Psoas muscle (tissue), 8 donors: ENCODE measurements at places on chromosomes 5 and 9. TPM values are rescaled to one million over a fixed set of nuclear protein-coding genes. Genes with fewer than 3 reads are reported as not detected.

CD14 gene
- polyA plus RNA-seq, result 9.0 TPM

DBH gene
- polyA plus RNA-seq, result 0.04 TPM

GRCh38 chr9:132497731-132498130, 84.7 kb upstream of the BARHL1 start:
- DNase-seq, result no peak

- DNase-seq, result no peak
Measured at GRCh38 chr5:11104651-11105112, 343.6 kb upstream of the DAP start.

DNA sequence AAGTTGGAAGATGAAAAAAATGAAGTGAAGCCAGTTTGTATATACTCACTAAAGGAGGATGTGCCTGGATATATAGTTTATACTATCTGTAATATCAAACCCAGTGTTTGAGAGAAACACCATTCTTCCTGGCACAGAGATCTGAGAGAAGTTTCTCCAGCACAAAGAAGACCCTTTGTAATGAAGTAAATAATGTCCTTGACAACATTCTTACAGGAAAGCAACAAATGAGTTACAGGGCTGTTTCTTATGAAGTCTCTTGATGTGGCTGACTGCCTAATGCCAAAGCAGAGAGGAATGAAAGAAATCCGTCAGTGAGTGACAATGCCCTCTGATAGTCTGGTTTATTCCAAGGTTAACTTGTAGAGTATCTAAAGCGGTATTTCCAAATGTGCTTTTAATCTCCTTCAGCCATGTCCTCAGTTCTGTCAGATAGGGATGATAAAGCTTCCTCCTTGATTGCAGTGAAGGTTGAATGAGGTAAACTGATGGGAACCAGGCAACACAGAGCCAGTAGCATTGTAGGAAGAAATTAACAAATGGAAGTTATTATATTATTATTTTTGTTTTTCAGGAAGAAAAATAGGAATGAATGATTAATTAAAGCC, 123.1 kb upstream of the ZNF608 start:
- DNase-seq, result no peak
